Type B pancreatic cell (in vitro differentiated cells): ENCODE measurements at places on chromosomes 11 and 22. TPM values are rescaled to one million over a fixed set of nuclear protein-coding genes. Genes with fewer than 3 reads are reported as not detected.

Gene IFITM10
- total RNA-seq, result 3.4 and 7.4 TPM in 2 replicates

Gene AQP11
- 2.4 and 4.1 TPM in 2 replicates for total RNA-seq

Gene MS4A6E
- not detected in 2 replicates for total RNA-seq

Gene CYB5R2
- total RNA-seq, result 23.2 and 28.2 TPM in 2 replicates

Gene PTPN5
- 0.48 and 1.7 TPM in 2 replicates for total RNA-seq

Gene EFCAB6
- 4.2 and 5.3 TPM in 2 replicates for total RNA-seq

Gene TREH
- 0.33 and 0.41 TPM in 2 replicates for total RNA-seq

Gene SEC14L6
- total RNA-seq, result 0.98 and 1.5 TPM in 2 replicates

Gene TRIM48
- not detected in 2 replicates for total RNA-seq

Gene CRYBB2
- 0.33 TPM in 1 of 2 replicates, not detected in the other for total RNA-seq

Gene PKP3
- total RNA-seq, result 51.6 and 156 TPM in 2 replicates

Gene MAPK11
- 4.0 and 7.4 TPM in 2 replicates for total RNA-seq

Gene CATSPER1
- total RNA-seq, result not detected in 2 replicates

Gene BLID
- total RNA-seq, result 0.33 and 0.48 TPM in 2 replicates

Gene MMP8
- not detected in 2 replicates for total RNA-seq

Gene DERL3
- 2.6 and 9.5 TPM in 2 replicates for total RNA-seq
